Fibroblast of skin of scalp (primary cell): ENCODE measurements at places on chromosomes 4 and X.

DNA sequence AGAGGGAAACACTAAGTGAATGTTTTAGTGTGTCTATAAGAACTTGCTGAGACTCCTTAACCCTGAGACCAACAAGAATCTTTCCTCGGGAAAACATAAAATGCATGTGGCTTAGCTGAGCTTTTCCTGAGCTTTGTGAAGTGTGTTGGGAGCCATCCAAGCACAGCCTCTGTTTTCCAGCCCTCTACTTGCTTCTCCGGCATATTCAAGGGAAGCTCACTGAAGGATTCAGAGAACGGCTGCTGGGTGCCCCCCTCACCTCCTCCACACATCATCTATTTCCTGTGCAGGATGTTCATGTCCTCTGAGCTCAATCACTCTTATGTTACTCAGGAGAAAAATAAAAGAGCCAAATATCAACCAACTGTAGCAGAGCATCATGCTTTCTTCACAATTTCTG, 492.1 kb downstream of the IL15 start:
- DNase-seq, result no peak

GRCh38 chrX:153635788-153636668, 11.0 kb upstream of the DUSP9 start:
- peak; percentile 7 for DNase-seq

GRCh38 chrX:130109429-130110378, 593 bp downstream of the ELF4 start:
- no peak for DNase-seq

DNA sequence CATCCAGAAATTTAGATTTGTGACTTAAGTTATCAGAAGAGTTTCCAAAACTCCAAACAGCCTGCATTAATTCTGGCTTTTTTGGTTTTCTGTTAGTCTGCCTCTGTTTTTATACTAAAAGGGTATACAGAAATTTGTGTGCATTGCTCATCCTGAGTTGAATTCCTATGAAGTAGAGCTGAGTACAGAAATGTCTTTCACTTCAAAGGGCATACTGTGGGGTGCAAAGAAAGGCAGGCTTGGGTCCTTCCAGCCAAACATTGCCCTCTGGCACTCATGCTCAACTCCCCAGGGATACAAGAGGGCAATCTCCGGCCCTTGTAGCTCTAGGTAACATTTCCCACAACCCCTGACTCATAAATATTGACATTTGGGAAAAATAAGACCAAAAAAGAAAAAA, 27.6 kb upstream of the TMEM184C start:
- DNase-seq, result no peak
